ENCODE measurements at places on chromosomes 3 and 15.
A peak's percentile ranks its signal among the peaks of the same experiment; 100 is the strongest.

GRCh38 chr3:143771939-143772338, 76.3 kb downstream of the SLC9A9 start:
- H3K27ac ChIP-seq = no peak overlapping the region
- peaks cover 2% of the 10 kb centered on the region for H3K4me1 ChIP-seq
- DNase-seq = no peak
- no peaks in the 10 kb centered on the region for H3K27me3 ChIP-seq

DNA sequence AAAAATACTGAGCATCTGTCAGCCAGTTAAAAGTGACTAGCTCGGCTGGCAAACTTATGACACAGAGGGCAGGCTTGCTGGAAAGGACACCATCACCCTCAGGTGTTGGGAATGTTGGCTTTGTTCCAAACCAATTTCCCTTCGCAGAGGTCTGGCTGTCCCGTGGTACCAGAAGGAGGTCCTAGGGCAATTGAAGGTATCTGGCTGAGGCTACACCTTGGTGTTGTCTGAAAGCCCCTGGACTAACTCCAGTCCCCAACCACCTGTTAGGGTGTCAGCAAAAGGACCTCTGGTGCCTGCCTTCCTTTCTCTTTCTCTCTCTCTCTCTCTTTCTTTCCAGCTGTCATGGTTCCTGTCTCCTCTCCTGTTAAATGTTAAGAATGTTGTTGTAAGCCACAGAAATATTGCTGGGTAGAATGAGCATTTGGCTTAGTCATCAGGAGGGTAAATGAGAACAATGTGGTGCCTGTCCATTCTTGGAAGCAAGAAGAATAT, 12.5 kb downstream of the PRR20G start:
- no peak overlapping the region for H3K27ac ChIP-seq
- DNase-seq = no peak
- peaks cover 4% of the 10 kb centered on the region for H3K36me3 ChIP-seq
- H3K4me3 ChIP-seq = no peak overlapping the region
- no peaks in the 10 kb centered on the region for H3K4me1 ChIP-seq

- no peak overlapping the region for H3K27ac ChIP-seq
- no peak for DNase-seq
- no peaks in the 10 kb centered on the region for H3K27me3 ChIP-seq
- H3K4me1 ChIP-seq = no peaks in the 10 kb centered on the region
- H3K4me3 ChIP-seq = no peak overlapping the region
These were observed 38.7 kb downstream of the HSPBAP1 start for GRCh38 chr3:122754929-122755328.

GRCh38 chr3:192057261-192057660, 596.3 kb downstream of the PYDC2 start:
- no peak for DNase-seq
- peaks cover 9% of the 10 kb centered on the region for H3K4me1 ChIP-seq
- no peak overlapping the region for H3K27ac ChIP-seq
- no peak overlapping the region for H3K4me3 ChIP-seq
- no peaks in the 10 kb centered on the region for H3K27me3 ChIP-seq
- H3K36me3 ChIP-seq = no peaks in the 10 kb centered on the region

- H3K27me3 ChIP-seq = no peaks in the 10 kb centered on the region
- peaks cover 3% of the 10 kb centered on the region for H3K36me3 ChIP-seq
- H3K27ac ChIP-seq = no peak overlapping the region
- H3K4me1 ChIP-seq = peaks cover 37% of the 10 kb centered on the region
- peak overlapping the region; percentile 84 for H3K4me3 ChIP-seq
These were observed 2.8 kb downstream of the CHCHD4 start for GRCh38 chr3:14121859-14122258.

DNA sequence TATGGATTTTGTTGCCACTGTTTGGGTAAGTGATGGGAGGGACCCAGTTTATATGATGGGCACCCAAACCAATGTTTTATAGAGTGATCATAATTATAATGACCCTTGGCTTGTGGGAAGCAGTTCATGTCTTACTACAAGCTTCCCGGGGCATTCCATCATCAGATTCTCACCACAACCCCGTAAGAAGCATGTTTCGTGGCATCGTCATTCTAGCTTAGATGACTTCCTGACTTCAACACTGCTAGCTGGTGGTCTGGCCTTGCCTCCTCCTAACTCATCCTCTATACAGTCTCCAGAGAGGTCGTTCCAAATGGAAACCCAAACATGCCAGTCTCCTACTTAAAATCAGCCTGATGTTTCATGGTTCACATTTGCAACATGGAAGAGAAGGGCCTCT, 226.9 kb downstream of the ADAMTS9 start:
- no peak overlapping the region for H3K4me3 ChIP-seq
- no peak overlapping the region for H3K27ac ChIP-seq
- peaks cover 62% of the 10 kb centered on the region for H3K4me1 ChIP-seq
- DNase-seq = no peak

DNA sequence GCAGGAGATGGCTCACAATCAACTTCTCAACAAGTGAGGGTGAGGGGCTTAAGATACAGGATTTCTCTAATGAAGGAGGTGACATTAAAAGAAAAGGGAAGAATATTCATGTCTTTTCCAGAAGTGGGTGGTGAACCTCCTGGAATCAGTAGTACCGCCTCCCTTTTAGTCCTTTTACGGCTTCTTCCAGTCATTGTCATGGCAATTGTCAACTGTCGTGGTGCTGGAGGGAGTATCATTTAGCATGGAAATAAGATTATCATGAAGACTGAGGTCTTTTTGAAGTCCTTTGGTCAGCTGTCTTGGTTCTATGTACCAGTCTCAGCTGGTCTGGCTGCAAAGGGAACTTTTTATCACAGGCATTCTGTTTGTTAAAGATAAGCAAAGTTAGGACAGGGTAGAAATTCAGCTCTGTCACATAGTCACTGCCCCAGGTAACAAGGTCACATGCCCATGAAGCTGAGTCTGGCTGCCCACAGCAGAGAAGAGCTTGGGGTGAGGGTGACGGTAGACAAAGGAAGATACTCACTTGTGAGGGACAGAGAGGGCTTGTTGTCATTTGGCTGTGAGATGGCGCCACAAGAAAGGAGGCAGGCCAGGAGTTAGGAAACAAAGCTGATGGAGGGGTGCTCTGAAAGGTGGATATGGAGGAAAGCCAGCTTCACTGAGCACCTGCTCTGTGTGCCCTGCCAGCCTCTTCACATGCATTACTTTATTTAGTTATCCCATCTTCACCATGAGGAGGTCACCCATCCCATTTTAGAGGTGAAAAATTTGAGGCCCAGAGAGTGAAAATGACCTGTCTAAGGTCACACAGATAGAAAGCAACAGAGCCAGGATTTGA, 228.2 kb upstream of the TRIM42 start:
- H3K27me3 ChIP-seq = no peaks in the 10 kb centered on the region
- DNase-seq = no peak
- no peaks in the 10 kb centered on the region for H3K4me1 ChIP-seq
- H3K36me3 ChIP-seq = no peaks in the 10 kb centered on the region

- no peaks in the 10 kb centered on the region for H3K27me3 ChIP-seq
- DNase-seq = no peak
- H3K27ac ChIP-seq = no peak overlapping the region
These were observed 135.0 kb downstream of the TFG start for GRCh38 chr3:100844063-100844936.

DNA sequence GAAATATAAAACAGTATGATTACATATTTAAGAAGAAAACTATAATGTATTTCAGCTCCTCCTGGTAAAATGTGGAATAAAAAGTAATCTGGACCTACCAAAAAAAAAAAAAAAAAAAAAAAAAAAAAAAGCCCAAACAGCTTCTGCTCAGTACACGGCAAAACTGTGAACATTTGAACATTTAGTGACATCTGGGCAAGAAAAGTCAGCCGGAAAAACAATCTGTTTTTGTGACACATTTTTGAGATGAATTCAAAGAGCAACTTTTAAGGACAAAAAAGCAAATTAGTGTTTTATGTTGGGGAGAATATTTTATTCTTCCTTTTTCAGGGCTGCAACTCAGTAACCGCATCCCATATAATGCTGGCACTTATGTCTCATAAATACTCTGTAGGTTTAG, 649.7 kb upstream of the KCNMB2 start:
- H3K27me3 ChIP-seq = no peaks in the 10 kb centered on the region
- no peak overlapping the region for H3K27ac ChIP-seq
- H3K4me3 ChIP-seq = no peak overlapping the region
- peaks cover 21% of the 10 kb centered on the region for H3K4me1 ChIP-seq

DNA sequence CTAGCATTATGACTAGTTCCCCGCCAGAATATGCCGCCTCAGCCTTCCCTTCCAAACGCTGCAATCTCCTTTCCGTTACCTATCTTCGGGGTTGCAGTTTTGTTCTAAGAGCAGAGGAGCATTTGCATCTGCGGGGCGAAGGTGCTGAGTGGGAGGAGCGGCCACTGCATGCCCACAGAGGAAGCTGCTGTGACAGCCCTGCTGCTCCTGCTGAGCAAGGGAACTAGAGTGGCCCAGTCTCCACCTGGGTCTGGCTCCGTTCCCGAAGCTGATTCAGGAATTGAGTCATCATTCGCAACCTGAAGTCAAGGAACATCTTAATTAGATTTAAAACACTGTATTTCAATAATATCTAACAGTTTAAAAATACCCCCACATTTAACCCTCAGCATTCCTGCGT, 98.2 kb upstream of the TJP1 start:
- DNase-seq = no peak
- H3K27ac ChIP-seq = peak overlapping the region; percentile 27
- peaks cover 5% of the 10 kb centered on the region for H3K27me3 ChIP-seq
- H3K36me3 ChIP-seq = no peaks in the 10 kb centered on the region
- no peak overlapping the region for H3K4me3 ChIP-seq

All from neural crest cell (in vitro differentiated cells).